Osteocyte (in vitro differentiated cells): ENCODE measurements at places on chromosomes 3 and 15.

- DNase-seq, result no peak
These were observed 49.4 kb upstream of the INSYN1 start for GRCh38 chr15:73802431-73803041.

- DNase-seq, result no peak
These were observed 148.4 kb downstream of the C3orf38 start for GRCh38 chr3:88298189-88298588.

DNA sequence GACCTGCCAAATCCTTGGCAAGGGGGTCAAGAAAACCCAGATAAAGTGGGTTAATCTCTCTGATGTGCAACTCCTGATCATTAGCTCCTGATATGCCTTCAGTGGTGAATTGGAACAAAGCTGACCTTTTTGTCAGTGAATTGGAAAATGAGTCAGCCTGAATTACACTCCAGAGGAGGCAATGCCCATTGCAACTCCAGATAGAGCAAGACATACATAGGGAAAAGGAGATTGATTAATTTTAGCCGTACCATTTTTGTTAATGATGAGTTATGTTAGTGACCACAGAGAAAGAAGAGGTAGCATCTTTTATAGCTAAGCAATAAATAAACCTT is 195.2 kb upstream of the CADPS start:
- DNase-seq, result no peak

- no peak for DNase-seq
These were observed 150.2 kb upstream of the MLF1 start for GRCh38 chr3:158420654-158421396.

DNA sequence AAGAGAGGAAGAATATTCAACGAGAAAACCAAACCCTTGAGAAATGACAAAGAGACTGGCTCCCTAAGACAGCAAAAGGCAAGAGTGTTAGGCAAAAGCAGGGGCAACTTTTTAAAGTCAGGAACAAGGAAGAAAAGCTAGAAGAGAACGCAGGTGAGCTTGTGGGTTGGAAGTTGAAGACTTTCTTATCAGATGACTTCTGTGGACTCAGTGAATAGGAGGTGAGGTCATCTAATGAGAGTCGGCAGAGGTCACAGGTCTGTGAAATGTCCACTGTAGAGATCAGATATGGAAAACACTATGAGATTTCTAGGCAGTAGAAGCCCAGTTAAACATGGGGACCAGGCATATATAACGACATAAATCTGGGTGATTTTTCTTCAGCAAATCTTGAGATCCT is 27.2 kb upstream of the TNIK start:
- no peak for DNase-seq

- DNase-seq, result no peak
These were observed 73.2 kb downstream of the CD47 start for GRCh38 chr3:108017587-108017986.

- DNase-seq, result no peak
These were observed 66.7 kb upstream of the DNAJC19 start for GRCh38 chr3:181056136-181056732.

DNA sequence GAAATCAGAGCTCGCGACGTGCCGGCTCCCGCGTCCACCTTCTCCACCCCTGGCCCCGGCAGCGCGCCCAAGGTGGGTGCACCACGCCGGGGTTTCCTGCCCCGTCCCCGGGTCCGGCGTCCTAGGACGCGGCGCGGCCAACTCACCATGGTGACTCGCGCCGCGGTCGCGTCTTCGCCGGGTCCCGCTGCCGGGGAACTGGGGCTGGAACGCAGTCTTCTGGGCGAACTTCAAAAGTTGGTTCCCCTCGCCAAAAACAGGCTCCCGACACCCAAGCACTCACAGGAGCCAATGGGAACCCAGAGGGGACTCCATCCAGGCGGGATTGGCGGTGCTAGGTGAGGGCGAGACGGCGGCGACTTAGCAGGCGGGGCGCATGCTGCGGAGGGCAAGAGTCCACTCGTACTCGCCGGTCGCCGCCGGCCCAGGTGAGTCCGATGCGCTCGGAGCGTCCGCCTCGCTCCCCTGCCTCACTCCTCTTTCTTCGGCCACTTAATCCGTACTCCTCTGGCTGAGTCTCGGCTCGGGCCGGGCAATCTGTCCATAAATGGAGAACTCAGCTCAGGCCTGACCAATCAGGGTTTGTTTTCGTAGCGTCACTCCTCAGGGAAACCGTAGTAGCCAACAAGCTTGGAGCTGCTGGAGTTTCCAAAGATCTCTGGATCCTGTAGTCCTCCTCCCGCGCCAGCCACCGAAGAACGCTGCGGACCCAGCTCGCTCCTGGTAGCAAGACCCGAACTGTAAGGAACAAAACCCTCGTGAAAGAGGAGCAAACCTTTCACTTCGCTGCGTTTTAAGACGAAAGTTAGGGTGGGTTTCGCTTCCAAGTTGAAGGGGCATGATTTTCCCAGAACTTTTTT is at the start of gene MYO1E:
MYO1E (minus strand) TSS at position 520 of the 860 bp plus-strand sequence; CDS start at position 149, 371 bp downstream.
- DNase-seq, result peak; percentile 92

DNA sequence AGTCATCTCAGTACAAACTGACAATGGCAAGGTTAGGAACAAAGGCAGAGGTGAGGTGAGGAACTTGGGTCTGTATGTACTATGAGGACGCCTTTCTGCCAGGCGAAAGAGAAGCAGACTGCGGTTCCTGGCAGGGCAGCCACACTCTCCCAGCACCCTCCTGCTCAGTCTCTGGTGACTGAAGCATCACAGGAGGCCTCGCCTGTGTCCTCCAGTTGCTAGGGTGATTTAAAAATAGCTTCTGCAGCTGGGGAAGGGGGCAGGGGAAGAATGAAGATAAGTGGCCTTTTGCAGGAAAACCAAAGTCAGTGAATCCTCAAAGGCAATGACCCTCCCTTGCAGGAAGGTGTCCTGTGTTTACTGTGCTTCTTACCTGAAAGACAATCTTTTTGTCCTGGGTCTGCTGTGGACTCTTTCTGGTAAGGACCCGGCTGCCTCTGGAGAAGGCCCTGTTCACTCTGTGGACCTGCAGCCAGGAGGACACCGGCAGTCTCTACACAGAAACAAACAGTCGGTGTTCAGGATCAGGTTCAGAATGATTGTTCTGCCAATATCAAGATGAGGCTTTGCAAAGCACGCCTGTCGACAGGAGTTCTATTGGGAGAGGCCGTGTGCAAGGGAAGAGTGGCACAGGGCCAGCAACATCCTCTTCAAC is 65.7 kb upstream of the DGKG start:
- DNase-seq, result no peak

GRCh38 chr3:147049821-147050220 is 356.5 kb downstream of the ZIC4 start:
- DNase-seq, result no peak

DNA sequence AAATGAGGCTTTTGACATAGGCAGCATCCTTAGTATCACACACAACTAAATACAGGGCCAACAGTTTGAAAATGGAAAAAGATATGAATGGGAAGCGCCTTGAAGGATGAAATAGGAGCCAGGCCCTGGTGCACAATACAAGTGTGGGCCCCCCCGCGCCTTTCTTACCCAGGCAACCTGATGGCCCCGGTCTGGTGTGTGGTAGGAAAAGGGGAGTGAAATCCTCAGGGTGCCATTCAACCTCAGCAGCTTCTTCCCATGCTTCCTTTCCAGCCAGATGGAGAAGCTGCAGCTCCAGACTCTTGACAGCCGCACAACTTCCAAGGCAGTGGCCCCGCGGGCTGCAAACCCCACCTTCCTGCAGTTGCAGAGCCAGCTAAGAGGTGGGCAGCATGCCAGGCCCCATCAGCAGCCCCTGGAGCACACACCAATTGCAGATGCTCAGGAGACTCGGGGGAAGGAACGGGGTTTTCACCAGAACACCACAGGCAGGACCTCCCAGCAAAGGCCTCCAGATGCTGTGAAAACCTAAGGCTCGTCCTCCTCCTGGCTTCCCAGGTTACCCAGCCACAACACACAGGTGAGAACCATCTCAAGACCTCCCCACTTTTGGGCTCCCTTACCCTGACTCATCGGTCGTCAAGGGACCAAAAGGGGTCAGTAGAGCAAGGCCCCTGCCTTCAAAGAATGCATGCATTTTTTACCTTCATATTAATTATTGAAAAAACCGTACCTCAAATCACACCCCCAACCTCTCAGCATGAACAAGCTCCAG is 101.6 kb downstream of the CPN2 start:
- DNase-seq, result no peak

GRCh38 chr3:186235554-186235953 is 126.5 kb downstream of the DGKG start:
- no peak for DNase-seq

GRCh38 chr3:30693470-30694120 is 87.2 kb downstream of the TGFBR2 start:
- no peak for DNase-seq

DNA sequence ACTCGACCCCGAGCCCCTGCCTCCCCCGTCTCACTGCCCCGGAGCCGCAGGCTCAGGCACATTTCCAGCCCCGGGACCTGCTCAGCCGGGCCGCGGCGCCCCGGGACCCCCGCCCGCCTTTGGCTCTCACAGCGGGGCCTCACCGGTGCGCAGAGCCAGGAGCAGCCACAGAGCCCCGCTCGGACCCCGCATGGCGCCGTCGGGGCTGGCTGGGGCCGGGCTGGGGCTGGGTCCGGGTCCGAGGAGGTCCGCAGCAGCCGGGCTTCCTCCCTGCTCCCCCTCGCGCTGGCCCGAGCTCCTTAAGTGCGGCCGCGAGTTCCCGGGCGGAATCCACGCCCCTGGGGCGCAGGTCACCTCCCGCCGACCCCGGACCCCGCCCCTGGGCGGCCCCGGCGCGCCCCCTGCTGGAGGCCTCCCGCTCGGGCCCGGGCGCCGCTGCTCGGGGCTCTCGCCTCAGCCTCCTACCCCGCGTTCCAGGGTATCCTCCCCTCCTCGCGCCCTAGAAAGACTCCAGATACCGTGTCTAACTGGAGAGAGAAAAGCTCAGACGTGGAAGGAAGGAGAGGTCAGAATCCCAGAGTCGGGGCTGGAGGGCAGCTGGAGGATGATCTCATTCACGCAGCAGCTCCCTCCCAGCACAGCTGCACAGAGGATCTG is at the start of gene MELTF:
MELTF (minus strand) TSS at position 307 of the 657 bp plus-strand sequence; CDS start at position 192, 115 bp downstream.
- DNase-seq, result peak; percentile 88

- no peak for DNase-seq
These were observed 37.7 kb downstream of the SLMAP start for GRCh38 chr3:57793737-57794187.

DNA sequence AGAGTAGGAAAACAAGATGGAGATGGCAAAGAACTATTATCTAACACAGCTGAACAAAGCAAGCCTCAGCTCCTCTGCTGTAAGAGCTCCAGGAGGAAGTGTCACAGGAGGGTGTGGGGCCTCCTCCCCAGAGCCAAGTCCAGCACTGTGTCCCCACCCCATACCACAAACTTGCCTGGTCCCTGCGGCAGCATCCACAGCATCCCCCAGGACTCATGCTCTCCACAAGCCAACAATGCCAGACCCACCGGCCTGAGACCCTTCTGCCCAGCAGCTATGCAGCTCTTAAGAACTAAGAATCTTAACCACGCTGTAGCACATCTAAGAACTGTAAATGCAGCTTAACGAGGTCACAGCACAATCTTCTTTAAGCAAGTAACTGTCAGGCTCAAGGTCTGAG is 9.1 kb downstream of the RBM15B start:
- no peak for DNase-seq

DNA sequence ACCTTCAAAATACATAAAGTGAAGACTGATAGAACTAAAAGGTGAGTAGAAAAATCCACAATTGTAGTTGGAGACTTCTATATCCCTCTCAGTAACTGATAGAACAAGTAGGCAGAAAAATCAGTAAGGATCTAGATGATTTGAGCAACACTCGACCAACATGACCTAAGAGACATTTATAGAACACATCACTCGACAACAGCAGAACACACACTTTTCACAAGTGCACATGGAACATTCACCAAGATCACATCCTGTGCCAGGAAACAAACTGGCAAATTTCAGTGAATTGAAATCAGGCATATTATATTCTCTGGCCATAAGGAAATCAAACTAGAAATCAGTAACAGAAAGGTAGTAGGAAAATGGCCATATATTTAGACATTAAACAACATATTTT is 37.1 kb downstream of the LYSMD4 start:
- no peak for DNase-seq

GRCh38 chr3:127902486-127902885 is 12.5 kb upstream of the KBTBD12 start:
- DNase-seq, result no peak

GRCh38 chr3:42019144-42019952 is 57.4 kb upstream of the ULK4 start:
- DNase-seq, result no peak

DNA sequence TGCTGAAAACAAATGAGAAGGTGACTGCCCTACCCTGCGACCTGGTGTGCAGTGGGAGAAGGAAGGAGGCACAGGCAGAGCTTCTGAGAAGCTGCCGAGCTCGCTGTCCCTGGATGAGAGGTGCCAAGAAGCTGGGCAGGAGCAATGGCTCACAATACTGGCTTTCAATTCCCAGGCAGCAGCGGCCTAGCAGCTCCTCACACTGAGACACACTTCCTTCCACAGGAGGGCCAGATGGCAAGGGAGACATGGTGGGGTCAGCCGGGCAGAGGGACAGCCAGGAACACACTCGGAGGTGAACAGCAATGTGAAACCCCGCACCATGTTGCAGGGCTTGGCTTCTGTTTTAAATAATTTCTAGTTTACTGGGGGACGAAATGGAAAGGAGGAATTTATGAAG is 314.6 kb downstream of the EPHB1 start:
- no peak for DNase-seq

DNA sequence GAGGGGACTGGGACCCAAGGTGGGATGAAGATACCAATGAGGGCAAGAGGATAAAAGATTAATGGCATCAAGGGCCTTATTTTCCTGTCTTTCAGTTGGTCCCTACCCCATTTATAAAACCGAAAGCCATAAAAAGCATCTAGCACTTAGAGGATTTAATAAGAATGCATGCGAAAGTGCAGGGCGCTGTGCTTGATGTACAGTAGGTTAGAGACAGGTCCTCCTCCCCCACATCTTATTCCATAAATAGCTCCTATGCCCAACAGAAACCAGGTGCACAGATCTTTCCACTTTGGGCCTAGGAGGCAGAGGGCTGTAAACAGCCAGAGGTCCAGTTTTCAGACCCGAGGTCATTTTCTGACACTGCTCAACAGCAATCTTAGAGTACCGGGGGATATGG is 1.2 kb downstream of the LPCAT4 start:
- no peak for DNase-seq

DNA sequence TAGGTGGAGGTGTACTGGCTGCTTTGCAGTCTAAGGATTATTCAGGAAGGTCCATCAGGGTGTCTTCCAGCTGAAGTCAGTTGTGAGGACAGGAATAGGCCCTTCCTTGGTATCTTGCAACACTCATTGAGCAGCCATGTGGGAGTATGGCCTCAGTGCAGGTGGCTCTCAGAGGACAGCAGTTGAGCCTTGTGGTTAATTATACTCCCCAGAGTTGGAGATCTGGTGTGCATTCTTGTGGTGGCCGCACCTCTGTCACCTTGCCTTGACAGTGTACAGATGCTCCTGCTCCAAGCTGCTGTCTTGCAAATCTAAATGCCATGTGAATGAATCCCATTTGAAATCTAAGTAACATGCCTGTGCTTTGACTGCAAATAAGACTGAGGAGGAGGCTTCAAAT is 339.9 kb upstream of the BCHE start:
- DNase-seq, result no peak

GRCh38 chr3:64798316-64798715 is 110.5 kb upstream of the ADAMTS9 start:
- no peak for DNase-seq
